ENCODE measurements at places on chromosomes 7 and 10. TPM values are rescaled to one million over a fixed set of nuclear protein-coding genes. Genes with fewer than 3 reads are reported as not detected.

Gene ARHGAP22
- not detected for total RNA-seq

GRCh38 chr10:128263891-128264688 lies 137.9 kb upstream of the MKI67 start:
- no peaks in the 10 kb centered on the region for H3K4me1 ChIP-seq
- H3K27me3 ChIP-seq = peaks cover 6% of the 10 kb centered on the region
- no peak overlapping the region for H3K4me3 ChIP-seq
- peak; percentile 28 for DNase-seq
- no peak overlapping the region for H3K27ac ChIP-seq
- H3K36me3 ChIP-seq = no peaks in the 10 kb centered on the region

Gene NPTX2
- total RNA-seq = not detected

Gene DPYSL4
- 3.2 TPM for total RNA-seq

GRCh38 chr7:105776068-105776790 lies 100.2 kb downstream of the ATXN7L1 start:
- no peaks in the 10 kb centered on the region for H3K36me3 ChIP-seq
- no peaks in the 10 kb centered on the region for H3K4me1 ChIP-seq
- no peak overlapping the region for H3K27ac ChIP-seq
- no peaks in the 10 kb centered on the region for H3K27me3 ChIP-seq
- H3K4me3 ChIP-seq = no peak overlapping the region

DNA sequence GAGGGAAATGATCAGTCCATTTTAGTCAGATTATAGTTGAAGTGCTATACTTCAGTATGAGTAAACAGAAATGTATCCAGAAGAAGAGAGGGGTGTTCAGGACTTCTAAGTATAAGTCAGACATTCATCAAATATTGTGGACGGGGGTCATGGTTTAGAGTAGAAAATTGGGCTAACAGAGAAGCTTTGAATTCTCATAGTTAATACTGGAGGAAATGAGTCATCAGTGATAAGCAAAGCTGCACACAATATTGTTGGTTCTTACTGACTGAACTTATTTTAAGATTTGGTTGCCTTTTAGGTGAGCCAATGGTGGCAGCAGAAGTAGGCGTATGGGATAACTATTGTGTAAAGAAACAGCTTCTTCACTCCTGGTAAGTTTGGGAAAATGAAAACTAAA lies 1.7 kb upstream of the SUMF2 start:
- peaks cover 15% of the 10 kb centered on the region for H3K4me1 ChIP-seq
- no peak overlapping the region for H3K4me3 ChIP-seq
- no peak overlapping the region for H3K27ac ChIP-seq
- H3K27me3 ChIP-seq = no peaks in the 10 kb centered on the region

DNA sequence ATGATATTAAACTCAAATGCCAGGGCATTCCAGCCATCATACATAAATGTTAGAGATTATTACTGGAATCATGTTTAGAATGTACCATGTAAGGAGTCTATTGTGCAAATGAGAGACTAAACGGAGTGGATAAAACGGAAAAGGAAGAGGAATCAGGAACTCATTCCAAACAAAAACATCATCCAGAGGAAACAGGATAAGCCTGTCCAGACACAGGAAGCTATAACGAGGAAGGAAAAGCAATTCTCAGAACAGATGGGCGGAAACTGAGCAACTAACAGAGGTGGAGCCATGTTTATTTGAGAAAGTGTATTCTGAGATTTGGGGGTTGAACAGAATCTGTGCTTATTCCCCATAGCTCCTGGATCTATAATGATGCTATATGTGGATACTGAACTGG lies 52.3 kb upstream of the TRIM24 start:
- H3K4me1 ChIP-seq = no peaks in the 10 kb centered on the region
- H3K4me3 ChIP-seq = no peak overlapping the region
- H3K27ac ChIP-seq = no peak overlapping the region
- H3K36me3 ChIP-seq = no peaks in the 10 kb centered on the region

DNA sequence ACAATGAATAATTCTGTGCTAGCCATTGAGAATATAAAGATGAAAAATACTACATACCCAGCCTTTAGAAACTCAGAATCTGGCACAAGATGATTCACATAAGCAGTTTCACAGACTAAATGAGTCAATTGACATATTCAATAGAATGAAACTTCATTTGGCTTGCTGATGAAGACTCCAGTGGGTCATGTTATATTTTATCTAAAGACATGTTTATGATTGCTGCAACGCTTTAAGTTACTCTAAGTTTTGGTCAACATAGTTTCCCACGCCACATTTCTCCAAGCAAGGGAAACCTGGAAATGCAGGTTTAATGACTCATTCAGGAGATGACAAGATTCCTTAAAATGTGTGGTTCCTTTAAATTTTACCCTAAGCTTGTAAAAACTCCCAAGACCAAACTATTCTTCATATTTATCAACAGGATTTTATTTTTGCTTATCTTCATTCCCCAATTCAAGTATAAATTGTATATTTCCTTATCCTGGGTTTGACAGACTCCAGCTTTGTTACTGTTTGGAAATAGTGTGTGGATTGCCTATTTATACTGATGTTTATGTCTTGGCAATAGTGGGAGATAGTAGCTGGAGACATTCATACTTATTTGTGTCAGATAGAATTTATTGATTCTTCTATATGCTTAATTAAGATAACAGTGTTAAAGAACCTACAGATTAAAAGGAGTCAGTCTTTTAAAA lies 6.6 kb downstream of the SEMA3A start:
- no peaks in the 10 kb centered on the region for H3K27me3 ChIP-seq
- no peak overlapping the region for H3K27ac ChIP-seq

DNA sequence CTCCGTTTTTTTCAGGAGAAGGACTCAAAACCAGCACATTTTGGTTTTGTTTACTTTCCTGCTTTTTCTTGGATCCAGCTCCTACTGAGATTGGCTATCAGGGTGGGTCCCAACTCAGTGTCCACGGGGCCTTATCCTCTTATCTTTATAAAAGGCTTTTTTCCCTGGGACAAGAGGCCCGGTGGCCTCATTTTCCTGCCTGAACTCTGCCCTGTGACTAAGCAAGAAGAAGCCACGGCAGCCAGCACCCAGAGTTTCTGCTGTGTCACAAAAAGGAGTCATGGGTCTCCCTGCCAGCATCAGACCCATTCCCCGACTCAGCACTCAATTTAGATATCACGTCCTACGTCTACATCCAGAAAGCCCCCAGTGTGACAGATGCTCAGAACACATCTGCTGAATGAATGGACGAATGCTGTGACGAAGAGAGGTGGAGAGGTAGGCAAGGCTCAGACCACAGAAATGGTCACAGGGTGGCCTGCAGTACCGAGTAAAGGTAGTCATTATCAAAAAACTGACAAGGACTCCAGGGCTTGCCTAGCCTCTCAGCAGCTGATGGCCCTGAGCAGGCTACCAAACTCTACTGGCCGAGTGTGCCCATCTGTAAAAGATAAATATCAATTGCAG lies 16.7 kb downstream of the DLG5 start:
- no peaks in the 10 kb centered on the region for H3K36me3 ChIP-seq
- no peak overlapping the region for H3K4me3 ChIP-seq
- DNase-seq = no peak
- no peaks in the 10 kb centered on the region for H3K4me1 ChIP-seq
- H3K27me3 ChIP-seq = no peaks in the 10 kb centered on the region
- peak overlapping the region; percentile 84 for H3K27ac ChIP-seq

- H3K27ac ChIP-seq = no peak overlapping the region
- no peak overlapping the region for H3K4me3 ChIP-seq
- no peak for DNase-seq
- no peaks in the 10 kb centered on the region for H3K4me1 ChIP-seq
- no peaks in the 10 kb centered on the region for H3K36me3 ChIP-seq
- no peaks in the 10 kb centered on the region for H3K27me3 ChIP-seq
Observed at GRCh38 chr7:90892213-90892612, 296.1 kb downstream of the CDK14 start.

GRCh38 chr7:116258734-116259133 lies 48.4 kb downstream of the TES start:
- no peaks in the 10 kb centered on the region for H3K27me3 ChIP-seq
- H3K4me1 ChIP-seq = no peaks in the 10 kb centered on the region
- H3K27ac ChIP-seq = no peak overlapping the region
- peaks cover 8% of the 10 kb centered on the region for H3K36me3 ChIP-seq
- no peak for DNase-seq
- no peak overlapping the region for H3K4me3 ChIP-seq

Gene TMEM273
- 58.0 TPM for total RNA-seq

- H3K4me1 ChIP-seq = no peaks in the 10 kb centered on the region
- no peaks in the 10 kb centered on the region for H3K27me3 ChIP-seq
- no peak overlapping the region for H3K4me3 ChIP-seq
- no peak for DNase-seq
- H3K27ac ChIP-seq = no peak overlapping the region
Observed at GRCh38 chr10:43899224-43899959, 250.7 kb upstream of the ZNF32 start.

GRCh38 chr10:93907059-93907458 lies 13.3 kb downstream of the SLC35G1 start:
- H3K4me1 ChIP-seq = no peaks in the 10 kb centered on the region
- H3K36me3 ChIP-seq = no peaks in the 10 kb centered on the region
- H3K27me3 ChIP-seq = no peaks in the 10 kb centered on the region
- no peak overlapping the region for H3K27ac ChIP-seq

- H3K36me3 ChIP-seq = no peaks in the 10 kb centered on the region
- no peak overlapping the region for H3K4me3 ChIP-seq
- H3K4me1 ChIP-seq = no peaks in the 10 kb centered on the region
- H3K27ac ChIP-seq = no peak overlapping the region
- no peak for DNase-seq
Observed at GRCh38 chr10:73581918-73582317, 9.2 kb downstream of the USP54 start.

DNA sequence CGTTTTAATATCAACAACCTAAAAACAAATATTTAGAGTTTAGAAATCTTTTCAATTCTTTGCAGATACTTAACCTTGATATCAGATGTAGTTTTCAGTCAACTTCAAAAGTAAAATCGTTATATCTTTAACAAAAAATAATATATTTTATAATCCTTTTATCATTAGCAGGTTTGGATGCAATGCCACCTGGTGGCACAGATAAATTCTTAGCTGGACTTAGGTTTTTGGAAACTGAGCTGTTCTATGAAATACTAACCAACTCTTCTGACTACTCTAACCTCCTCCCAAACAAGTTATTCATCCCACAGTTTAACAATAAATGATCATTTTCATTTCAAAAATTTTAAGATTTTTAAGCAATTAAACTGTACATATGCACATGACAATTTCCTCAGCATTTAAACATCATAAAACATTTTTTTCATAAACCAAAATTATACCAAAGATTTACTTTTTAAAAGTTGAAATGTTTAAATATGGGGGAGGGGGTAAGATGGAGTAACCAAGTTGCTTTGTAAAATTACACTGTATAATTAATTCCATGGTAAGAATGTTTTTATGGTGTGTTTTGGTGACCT lies 56.9 kb downstream of the HIBADH start:
- H3K4me1 ChIP-seq = no peaks in the 10 kb centered on the region
- no peak overlapping the region for H3K27ac ChIP-seq
- H3K4me3 ChIP-seq = no peak overlapping the region
- H3K27me3 ChIP-seq = no peaks in the 10 kb centered on the region

Gene GSTO2
- 0.93 TPM for total RNA-seq

Gene C7orf33
- total RNA-seq = not detected

Gene AGAP5
- total RNA-seq = 7.4 TPM

- H3K36me3 ChIP-seq = no peaks in the 10 kb centered on the region
- DNase-seq = no peak
- H3K4me1 ChIP-seq = peaks cover 7% of the 10 kb centered on the region
Observed at GRCh38 chr7:73644688-73645286, 20.5 kb upstream of the MLXIPL start.

DNA sequence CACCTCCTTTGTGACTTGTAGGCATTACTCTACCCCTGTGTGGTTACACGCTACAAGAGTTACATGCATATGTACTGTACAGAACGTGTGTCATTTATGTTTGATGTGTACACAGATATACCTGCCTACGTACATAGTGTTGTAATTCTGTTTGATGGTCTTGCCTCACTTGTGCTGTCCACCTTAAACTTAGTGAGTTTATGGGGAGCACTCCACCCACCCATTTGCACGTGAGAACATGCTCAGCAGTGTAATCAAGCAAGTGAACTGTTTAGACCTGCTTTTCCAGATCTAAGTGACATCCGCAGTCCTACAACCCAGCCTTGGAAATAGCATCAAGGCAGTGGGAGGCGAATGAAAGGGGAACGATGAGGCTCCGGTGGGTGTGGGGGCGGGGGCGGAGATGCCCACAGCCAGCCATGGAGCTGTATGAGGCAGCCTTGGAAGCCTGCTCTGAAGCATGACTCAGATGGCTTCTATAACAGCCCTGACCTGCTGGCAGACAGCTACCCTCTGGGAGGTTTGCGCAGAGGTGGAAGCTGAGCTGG lies 52.1 kb downstream of the SUFU start:
- H3K27ac ChIP-seq = no peak overlapping the region
- H3K36me3 ChIP-seq = peaks cover 3% of the 10 kb centered on the region
- no peak overlapping the region for H3K4me3 ChIP-seq
- H3K4me1 ChIP-seq = no peaks in the 10 kb centered on the region
- DNase-seq = no peak

Gene CTAGE15
- not detected for total RNA-seq

DNA sequence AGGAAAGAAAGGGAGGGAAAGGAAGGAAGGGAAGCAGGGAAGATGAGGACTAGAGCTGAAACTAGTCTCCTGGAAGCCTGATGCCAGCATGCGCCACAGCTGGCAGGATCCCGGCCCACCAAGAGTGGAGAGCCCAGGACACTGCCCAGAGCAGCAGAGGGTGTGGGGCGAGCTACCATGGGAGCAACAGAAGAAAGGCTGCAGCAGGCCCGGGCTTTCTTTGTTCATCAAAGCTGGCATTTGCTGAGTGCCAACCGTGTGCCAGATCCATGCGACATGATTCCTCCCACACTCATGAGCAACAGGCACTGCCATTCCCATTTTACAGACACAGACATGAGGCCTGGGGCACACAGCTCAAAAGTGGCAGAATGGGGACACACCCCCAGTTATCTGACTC lies 68.9 kb downstream of the FAM53B start:
- H3K27me3 ChIP-seq = no peaks in the 10 kb centered on the region
- H3K4me3 ChIP-seq = no peak overlapping the region
- no peak overlapping the region for H3K27ac ChIP-seq
- H3K4me1 ChIP-seq = peaks cover 100% of the 10 kb centered on the region
- no peaks in the 10 kb centered on the region for H3K36me3 ChIP-seq

Gene ZNF518A
- 15.7 TPM for total RNA-seq

- no peak overlapping the region for H3K4me3 ChIP-seq
- no peak overlapping the region for H3K27ac ChIP-seq
- peaks cover 4% of the 10 kb centered on the region for H3K4me1 ChIP-seq
- no peaks in the 10 kb centered on the region for H3K36me3 ChIP-seq
- no peak for DNase-seq
Observed at GRCh38 chr7:107584716-107585115, 4.7 kb downstream of the BCAP29 start.

Measured in CD8-positive, alpha-beta memory T cell (primary cell).